ENCODE measurements at places on chromosomes 3 and 15.

DNA sequence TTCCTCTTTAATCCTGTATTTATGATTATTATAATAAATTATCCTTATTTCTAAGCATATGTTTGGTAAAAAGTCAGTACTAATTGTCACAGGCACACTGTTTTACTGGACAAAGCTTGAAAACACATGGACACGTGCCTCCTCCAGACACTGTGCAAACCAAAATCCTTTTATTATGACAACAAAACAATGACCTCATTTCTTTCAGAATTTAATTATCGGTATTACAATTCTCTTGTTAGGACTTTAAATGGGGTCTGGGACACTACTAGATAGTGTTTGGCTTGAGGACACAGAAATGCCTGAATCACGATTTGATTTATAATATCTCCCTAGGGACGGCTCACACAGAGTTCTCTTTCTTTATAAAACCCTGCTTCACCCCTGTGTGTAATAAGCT, 107.3 kb upstream of the IGSF10 start:
- no peak for DNase-seq

DNA sequence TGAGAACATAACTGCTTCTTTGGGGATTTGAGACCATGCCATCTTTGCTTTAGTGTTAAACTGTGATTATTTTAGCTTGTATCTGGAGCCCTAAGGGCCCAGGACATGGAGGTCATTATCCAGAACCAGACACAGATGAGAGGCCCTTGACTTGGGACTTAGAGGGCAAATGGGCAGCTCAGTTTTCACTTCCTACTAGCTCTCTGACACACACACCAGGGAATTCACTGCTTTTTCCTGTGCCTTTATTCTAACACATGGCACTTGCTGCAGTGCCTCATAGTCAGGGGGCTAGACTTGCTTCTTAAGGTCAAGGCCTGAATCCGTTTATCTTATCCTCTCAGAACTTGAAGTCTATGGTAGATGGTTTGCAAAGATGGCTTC, 33.3 kb downstream of the AMOTL2 start:
- DNase-seq: no peak

GRCh38 chr3:49019941-49020329, 1.6 kb upstream of the DALRD3 start:
- no peak for DNase-seq

DNA sequence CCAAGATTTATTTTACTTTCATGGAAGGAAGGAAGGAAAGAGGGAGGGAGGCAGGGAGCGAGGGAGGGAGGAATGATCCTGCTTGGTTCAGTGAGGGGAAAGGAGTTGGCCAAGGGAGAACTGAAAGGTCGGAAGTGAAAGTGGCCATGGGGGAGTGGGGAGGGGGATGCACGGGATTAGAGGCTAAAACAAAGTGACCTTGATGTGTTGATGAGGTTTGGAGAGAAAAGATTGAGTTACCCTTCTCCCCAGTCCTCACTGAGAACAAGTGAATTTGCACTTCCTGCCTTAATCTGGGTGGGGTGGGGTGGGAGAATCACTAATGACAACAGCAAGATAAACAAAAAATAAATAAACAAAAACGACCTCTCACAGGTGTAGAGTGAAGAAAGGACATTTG, 212.0 kb upstream of the TLE3 start:
- DNase-seq: no peak

GRCh38 chr3:134900482-134900881, 105.4 kb downstream of the EPHB1 start:
- DNase-seq: peak; percentile 17

DNA sequence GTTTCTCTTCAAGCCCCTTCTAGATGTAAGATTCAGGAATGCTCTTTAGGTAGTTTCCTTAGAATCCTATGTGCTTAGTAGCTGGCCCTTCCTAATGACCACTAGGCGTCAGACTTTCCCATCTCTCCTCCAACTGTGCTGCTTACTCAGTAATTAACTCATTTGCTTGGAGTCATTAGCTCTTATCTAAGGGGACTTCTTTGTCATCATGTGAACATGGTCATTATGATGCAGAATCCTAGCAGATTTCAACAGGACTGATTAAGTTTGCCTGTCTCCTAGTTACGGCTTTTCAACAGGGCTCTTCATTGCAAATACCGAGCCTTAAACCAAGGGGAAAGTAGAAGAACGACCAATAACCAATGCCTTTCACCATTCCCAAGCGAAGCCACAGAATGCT, 46.4 kb downstream of the GJD2 start:
- DNase-seq: no peak

- DNase-seq: no peak
Measured at GRCh38 chr3:169241991-169242707, 421.4 kb downstream of the MECOM start.

DNA sequence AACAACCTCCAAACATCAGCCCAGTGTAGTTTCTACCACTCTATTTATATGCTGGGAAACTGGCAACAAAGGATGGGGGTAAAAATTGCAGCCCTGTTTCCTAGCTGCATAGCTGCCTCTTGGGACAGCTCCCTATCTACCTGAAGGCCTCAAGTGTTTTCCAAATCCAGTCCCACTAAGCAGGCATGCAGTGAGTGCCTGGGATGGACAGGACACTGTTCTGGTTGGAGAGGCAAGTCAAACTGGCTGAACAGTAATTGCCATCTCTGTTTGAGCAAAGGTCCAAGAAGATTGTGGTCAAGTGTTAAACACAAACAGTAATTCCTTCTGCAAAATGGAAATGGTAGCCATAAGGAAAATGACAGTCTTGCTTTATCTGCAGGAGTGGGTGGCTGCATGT, 125.4 kb downstream of the FMN1 start:
- DNase-seq: no peak

GRCh38 chr3:11059090-11059798, 66.7 kb downstream of the SLC6A1 start:
- DNase-seq: no peak

DNA sequence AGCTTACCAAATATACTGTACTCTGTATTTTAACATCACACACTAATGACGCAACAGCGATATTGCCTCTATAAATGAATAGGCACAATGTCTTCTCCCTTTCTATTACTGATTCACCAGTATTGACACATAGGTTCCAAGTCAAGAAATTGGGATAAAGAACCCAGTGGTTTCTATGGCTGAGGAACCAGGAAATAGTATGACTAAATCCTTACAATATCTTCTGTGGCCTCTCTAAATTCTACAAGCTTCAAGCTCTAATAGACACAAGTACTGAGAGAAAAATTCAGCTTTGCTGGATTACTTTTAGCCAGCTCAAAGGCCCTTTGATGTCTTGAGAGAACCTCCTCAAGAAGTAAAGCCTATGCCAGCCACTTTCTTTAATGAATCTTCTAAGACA, 162.5 kb downstream of the DPH6 start:
- DNase-seq: no peak

DNA sequence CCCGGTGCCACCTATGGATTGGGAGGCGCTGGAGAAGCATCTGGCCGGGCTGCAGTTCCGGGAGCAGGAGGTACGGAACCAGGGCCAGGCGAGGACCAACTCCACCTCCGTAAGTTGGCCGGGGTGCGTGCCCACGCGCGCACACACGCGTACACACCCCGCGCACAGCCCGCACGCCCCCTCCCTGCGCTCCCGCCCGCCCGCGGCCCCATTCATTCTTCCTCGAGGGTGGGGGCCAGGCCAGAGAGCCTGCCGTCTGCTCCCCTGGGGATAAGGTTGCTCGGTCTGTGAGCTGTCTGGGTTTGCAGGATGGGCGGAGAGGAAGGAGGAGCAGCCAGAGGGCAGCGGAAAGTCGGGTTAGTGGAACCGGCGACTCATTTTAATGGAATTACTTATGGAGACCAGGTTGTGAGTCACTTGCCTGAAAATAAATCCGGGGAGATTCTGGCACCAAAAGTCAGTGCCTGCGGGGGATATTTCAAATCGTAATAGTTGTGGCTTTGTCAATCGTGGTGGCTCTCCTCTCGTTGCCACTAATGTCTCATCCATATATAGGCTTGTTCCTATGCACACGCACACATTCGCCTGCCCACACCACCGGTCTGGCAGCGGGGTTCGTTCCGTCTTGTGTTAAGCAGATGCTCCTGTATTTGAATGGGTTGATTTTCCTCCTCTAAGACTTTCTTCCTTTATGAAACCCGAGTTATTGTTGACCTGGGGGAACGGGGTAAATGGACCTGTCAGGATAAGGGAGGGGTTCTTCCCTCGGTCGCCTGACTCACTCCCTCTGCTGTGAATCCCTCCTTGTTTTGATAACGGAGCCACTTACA, 223.4 kb upstream of the IL12A start:
- DNase-seq: no peak

- no peak for DNase-seq
Measured at GRCh38 chr3:55118451-55118850, 190.6 kb upstream of the LRTM1 start.

GRCh38 chr3:13828501-13829265, 51.2 kb downstream of the WNT7A start:
- no peak for DNase-seq

GRCh38 chr3:167967257-167968036, 128.3 kb downstream of the GOLIM4 start:
- no peak for DNase-seq

- DNase-seq: no peak
Measured at GRCh38 chr3:53023072-53023823, 22.6 kb downstream of the SFMBT1 start.

GRCh38 chr3:116148881-116149851, 296.1 kb downstream of the LSAMP start:
- no peak for DNase-seq

DNA sequence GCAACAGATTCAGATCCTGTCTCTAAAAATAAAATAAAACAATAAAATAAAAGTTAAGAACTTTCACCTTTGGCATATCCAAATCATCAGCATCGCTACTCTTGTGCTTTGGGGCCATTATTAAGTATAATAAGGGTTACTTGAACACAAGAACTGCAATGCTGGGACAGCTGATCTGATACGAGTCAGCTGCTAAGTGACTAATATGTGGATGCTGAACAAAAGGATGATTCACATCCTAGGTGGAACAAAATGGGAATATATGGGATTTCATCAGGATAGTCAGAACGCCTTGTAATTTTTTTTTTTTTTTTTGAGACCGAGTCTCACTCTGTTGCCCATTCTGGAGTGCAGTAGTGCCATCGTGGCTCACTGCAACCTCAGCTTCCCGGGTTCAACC, 29.7 kb downstream of the BUB1B start:
- no peak for DNase-seq

DNA sequence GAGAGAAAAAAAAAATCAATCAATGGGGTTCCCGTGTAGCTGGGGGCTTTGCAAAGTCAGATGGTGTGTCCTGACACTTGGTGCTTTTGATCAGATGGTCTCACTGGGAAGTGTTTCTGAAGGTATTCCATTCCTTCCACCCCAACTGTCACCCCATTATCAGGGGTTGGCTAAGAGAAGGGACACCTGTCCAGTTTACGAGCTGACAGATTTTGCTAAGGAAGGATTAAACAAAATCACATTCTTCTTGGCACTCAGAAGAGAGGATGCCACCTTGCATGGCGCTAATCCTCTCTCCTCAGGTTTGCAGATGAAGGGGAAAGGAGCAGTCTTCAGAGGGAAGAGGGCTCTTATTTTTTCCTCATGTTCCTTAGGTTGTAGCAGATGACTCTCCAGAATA, 103.7 kb upstream of the ETV5 start:
- no peak for DNase-seq

- no peak for DNase-seq
Measured at GRCh38 chr3:177835917-177836316, 638.6 kb upstream of the TBL1XR1 start.

DNA sequence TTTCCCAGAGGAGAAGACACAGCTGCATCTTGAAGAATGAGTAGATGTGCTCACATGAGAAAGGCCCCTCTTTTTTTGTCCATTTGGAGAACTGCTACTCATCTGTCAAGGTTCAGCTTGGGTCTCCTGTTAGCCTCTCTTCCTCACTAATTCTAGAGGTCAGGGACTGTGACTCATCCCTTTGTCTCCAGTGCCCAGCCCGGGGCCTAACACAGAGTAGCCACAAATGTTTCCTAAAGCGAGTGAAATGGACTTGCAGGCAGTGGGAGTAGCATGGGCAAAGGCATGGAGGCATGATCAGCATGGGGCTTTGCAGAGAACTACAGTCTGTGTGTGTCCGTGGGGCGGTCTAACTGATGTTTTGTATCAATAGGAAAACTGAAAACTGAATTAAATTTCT, 33.9 kb upstream of the MRPS22 start:
- peak; percentile 33 for DNase-seq

DNA sequence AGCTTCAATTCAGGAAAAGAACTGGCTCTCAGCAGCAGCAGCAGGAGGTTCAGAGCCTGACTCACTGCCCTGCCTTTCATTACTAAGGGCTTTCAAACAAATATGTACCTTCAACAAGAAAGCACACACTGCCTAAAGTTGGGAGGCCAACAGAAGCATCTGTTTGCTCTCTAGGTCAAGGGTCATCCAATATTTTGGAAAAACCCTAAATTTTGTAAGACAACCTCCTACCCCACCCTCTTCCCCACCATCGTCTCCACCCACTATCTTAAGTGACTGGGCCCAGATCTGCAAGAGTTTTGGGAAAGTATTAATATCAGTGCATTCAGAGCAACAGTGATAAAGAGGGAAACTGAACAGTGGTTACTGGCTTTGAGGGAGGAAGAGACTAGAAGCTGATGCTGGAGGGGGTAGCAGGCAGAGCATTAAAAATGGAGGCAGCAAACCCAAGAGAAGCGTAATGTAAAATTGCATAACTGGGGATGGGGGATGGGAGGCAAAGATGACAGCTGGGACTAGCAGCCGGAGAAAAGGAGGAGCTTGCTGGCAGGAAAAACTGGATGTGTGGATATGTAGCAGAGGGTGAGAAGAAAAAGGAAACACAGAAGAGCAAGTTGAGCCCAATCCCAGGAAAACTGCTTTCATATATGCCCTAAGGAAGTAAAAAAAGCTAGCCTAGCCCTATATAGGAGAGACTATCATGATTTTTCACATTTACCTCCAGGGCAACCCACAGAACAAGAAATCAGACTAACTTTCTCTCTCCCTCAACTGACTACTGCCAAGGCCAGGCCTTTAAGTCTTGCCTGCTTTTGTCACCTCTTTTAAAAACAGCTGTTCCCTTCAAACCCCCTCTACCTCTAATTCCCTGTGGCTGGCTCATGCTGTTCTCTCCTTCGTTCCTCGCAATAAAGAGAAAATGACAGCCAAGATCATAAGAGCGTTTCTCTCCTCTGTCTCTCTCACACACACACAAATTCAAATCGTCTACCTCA, 31.4 kb downstream of the NPTN start:
- DNase-seq: no peak

DNA sequence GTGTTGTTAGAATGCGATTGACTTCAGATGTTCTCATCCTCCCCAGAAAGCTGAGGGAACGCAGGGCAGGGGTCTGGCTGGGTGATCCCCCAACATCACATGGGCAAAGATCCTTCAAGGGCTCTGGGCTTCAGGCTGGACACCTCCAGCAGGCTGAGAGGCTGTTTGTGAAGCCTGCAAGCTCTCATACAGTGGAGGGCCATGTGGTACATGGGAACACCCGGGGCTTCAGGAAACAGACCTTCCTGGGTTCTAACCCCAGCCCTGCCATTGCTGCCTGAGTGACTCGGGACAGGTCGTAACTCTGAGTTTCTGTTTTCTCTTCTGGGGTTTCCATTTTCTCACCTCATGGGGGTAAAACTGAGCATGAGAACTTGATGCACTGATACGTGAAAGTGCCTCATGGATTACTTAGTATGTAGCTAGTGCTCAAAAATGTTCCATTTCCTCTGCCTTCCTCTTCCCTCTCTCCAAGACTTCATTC, 81.2 kb downstream of the TLE3 start:
- DNase-seq: no peak

- no peak for DNase-seq
Measured at GRCh38 chr3:134804508-134805480, 9.7 kb downstream of the EPHB1 start.
